ENCODE measurements at places on chromosomes 5 and 9.

GRCh38 chr5:159319363-159319762 is 10.9 kb downstream of the IL12B start:
- DNase-seq = no peak

DNA sequence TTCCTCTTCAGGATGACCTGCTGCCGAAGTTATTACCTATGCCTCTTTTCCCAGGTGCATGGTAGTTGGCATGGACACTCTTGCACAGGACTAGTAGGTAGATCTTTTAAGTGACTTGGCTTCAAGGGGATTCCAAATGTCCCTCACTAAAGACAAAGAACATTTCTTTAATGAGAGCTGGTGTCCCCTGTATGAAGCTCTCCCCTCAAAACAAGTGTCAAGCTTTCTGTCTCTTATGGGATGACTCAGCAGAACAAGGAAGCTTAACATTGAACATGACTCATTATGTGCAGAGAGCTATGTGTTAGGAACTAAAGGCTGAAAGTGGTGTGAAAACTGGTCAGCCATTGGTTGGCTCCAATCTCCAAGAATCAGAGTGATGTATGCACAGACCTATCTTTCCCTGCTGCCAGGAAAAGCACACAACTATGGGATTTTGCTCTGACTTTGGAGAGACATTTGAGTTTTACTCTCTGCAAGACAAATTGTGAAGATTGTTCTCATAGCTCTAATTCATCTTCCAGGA is 120.5 kb downstream of the PRDM6 start:
- DNase-seq = peak; percentile 2

DNA sequence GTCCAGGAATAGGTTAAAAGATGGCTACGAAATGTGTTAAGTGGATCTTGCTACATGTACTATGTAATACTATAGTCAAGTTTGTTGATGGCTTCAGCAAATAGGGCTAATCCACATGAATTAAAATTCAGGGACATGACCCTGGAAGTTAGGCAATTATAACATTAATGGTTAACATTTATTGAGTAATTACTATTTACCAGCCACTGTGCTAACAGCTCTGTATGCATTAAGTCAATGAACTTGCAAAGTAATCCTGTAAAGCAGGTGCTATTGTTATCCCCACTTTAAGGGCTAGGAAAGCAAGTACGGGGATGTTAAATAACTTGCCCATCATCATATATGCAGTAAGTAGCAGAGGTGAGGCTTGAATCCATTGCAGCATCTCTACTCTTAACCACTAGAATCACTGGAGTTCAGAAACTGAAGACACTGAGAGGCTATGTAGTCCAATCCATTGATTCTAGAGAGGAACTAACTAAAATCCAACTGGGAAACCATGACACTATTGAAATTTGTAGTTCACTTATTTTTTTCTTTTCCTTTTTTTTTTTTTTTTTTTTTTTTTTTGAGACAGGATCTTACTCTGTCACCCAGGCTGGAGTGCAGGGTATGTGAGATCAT is 77.5 kb upstream of the SPINK5 start:
- no peak for DNase-seq

DNA sequence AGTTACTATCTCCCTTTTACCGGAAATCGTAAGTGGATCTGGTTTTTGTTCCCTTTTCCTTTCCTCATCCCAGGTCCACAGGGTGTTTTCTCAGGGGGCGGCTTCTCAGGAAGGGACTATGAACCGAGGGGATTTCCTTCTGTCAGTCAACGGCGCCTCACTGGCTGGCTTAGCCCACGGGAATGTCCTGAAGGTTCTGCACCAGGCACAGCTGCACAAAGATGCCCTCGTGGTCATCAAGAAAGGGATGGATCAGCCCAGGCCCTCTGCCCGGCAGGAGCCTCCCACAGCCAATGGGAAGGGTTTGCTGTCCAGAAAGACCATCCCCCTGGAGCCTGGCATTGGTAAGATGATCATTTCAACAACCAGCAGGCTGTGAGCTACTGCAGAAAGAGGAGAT is 75.8 kb downstream of the GOLPH3 start:
- DNase-seq = no peak

DNA sequence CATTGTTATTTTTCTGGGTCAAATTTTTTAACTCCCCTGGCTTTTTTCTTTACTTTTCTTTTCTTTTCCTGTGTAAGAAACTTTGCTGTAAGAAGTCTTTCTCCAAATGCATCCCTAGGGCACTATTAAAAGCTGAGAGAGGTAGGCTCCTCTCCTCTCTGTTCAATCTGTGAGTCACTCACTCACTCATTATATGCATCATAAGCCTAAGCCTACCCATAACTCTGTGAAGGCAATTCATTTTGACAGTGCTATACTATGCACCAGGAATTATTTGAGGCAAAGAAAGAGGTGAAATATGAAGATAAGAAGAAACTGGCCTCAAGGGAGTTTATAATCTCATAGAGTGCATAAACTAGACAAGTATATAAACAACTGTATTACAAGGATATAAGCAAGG is 67.9 kb upstream of the PRR16 start:
- no peak for DNase-seq

GRCh38 chr5:1103093-1103492 is 8.8 kb downstream of the SLC12A7 start:
- DNase-seq = no peak

DNA sequence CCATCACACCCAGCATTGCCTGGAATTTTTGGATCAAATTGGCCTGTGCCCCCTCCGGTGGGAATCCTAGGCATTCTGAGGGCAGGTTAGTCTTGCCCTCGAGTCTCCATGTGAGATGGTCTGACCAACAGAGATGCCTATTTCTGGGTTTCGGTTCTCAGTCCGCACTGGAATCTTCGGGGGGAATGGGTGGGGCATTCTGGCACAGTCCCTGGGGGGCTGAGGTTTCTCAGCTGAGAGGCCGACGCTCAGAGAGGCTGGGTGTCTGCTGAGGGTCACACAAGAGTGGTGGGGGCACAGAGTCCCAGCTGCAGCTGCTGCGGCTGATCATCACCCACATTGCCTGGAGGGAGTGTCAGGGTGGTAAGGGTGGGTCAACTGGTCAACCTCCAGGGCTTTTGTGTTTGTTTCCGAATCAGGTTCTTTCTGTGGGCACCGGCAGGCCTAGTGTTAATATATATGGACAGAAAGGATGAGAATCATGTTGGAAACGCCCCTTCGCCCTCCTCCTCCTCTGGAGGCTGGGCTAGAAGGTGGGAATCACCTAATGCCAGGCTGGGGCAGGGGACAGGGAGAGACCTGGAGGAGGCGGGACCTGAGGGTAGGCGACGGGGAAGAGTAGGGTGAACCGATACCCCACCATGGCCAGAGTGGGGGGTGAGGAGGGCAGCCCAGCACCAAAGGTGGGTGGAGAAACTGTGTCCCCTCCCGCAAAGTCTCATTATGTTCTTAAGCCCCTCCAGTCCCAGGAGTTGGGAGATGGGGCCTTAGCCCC is 149.5 kb upstream of the PHYKPL start:
- no peak for DNase-seq

- DNase-seq = no peak
Measured at GRCh38 chr5:14256756-14257393, 113.7 kb downstream of the TRIO start.

DNA sequence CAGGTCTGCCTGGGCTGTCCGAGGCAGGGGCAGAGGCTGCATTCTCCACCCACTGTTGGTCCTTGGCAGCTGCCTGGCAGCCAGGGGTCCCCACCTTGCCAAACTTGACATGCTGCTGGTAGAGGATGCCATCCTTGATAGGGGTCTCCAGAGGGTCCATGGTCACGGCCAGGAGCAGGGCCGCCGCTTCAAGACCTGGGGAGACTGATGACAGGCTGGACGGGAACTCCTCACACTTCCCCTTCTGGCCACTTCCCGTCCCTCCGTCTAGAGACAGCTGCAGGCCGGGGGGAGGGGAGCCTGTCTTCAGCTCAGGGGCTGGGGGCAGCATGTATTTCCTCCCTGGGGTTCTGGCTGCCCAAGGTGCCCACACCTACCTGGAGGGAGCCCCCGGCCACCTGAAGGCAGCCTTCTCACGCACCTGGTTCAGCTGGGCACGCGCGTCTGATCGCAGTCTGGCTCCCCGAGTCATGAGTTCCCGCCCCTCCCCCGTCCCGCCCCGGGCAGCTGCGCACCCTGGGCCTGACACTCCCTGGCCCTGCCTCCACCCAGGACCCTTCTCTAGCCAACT is at the start of gene DOK3:
TSS of gene DOK3 (minus strand) at position 446 of the 571 bp plus-strand sequence. CDS start at position 160, 286 bp downstream.
- no peak for DNase-seq

DNA sequence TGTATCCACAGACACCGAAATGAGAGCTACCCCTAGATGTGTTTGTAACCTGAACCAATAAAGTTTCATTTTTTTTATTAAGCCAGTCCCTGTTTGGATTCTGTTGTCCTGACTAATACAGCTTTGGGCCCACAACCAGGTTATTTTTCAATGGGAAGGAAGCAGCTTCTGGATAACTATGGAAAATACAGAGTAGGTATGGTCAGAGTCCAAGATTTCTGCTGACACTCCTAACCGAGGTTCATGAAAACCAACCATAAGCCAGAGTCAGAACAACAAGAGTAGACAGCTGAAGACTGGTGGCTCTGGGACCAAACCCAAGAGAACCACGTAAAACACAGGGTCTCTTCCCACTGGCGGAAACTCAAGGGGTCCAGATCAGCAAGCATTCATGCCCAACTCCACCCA is 10.8 kb downstream of the KLF9 start:
- no peak for DNase-seq

GRCh38 chr9:122226142-122226757 is 2.5 kb downstream of the LHX6 start:
- no peak for DNase-seq

DNA sequence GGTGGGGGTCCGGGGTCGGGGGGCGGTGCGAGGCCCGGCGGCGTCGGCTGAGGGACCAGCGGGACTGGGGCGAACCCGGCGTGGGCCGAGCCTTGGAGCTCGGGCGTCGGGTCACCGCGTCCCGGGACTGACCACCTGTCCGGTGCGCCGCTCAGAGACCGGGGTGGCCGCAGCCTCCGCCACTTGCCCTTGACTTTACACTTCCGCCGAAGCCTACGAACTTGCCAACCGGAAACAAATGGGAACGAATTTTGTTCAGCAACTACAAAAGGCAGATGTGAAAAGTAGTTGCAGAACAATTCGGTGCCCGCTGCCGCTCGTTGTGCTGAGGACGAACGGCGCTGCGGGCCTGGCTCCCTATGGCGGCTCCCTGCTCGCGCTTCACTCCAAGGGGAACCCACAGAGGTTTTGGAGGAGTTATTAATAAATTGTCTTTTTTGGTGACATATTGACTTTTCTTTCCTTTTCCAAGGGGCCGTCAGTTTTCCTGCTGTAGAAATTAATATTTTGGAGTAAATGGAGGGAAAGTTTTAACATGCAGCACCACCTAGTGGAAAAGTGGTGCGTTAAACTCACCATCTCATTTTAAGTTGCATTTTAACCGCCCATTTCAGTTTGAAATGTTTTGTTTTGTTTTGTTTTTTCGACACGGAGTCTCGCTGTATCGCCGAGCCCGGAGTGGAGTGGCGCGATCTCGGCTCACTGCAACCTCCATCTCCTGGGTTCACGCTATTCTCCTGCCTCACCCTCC is 490 bp downstream of the PCBD2 start:
- no peak for DNase-seq

- no peak for DNase-seq
Measured at GRCh38 chr9:31137176-31138160, 1247.0 kb upstream of the ACO1 start.

DNA sequence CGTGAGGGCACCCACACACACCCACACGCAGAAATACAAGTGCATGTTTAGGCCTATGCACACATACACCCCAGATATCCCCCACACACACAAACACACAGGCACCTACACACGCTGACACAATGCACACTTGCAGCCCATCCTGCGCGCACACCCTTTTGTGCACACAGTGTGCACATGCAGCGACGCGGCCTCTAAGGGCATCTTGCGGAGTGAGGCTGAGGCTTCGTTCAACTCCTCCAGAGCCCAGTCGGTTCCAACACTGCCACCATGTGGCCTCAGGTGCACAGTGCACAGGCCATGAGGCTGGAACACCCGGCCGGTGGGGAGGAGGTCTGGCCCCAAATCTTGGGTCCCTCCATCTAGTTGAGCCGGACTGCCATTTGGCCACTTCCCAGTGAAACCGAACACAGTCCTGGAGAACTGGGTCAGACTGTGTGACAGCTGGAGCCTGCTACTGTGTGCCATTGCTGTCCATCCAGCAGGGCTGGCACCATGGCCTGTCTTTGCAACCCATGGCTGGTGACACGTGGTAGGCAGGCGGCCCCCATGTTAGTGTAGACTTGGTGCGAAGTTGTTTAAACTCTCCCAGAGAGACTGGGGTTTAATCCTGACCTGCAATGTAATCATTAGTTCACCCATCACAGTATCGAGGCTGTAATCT is 97.7 kb upstream of the MVB12B start:
- no peak for DNase-seq

DNA sequence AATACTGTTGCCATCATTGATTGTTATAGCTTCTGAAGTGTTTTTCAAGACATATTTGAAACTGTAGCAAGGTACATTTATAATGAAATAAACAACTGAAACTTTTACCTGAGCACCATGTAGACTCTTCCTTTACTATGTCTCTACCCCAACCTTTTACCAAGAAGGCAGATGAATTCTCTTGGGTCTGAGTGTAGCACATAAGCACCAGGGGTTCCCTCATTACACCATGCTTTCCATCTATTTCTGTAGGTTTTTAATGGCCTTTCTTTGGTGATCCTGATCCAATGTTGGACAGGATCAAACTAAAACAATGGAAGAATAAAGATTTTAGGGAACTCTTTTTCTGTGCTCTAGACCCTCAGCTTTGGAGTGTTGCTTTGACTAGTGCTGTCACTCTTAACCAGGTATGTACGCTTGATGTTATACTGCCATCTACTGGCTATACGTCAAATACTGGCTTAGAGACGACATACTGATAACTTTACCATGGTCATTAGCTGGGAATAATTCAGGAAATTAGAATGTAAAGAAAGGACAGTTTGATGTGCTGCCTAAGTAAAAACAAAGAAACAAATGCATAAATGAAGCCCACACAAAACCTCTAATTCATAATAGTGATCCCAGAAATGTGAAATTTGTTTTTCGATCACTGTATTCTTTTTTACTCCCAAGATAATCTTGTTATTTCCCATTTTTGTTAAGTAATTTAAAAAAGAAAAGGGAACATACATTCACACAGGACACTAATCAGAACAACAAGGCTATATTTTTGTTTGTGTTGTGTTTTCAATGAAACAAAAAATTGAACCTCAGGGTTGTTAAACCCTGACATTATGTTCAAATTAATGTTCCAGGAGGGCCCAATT is 30.7 kb downstream of the IFNW1 start:
- DNase-seq = peak; percentile 17

DNA sequence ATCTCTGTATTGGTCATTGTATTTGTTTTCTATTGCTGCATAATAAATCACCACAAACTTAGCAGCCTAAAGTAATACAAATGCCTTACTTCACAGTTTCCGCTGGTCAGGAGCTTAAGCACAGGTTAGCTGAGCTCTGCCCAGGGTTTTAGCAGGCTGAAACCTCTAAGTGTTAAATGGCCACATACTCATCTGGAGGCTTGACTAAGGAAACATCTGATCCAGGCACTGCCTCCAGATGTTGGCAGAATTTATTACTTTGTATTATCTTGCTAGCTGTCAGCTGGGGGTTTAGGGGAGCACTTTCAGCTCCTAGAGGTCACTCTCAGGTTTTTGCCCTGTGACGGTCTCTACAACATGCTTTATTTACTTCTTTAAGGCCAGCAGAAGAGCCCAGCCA is 23.2 kb upstream of the RARS1 start:
- DNase-seq = no peak

Data from NCI-H1436 treated with DMSO at 0.1 percent for 48 hours (cell line).